Adipocyte (in vitro differentiated cells): ENCODE measurements at places on chromosomes 2 and 18.

DNA sequence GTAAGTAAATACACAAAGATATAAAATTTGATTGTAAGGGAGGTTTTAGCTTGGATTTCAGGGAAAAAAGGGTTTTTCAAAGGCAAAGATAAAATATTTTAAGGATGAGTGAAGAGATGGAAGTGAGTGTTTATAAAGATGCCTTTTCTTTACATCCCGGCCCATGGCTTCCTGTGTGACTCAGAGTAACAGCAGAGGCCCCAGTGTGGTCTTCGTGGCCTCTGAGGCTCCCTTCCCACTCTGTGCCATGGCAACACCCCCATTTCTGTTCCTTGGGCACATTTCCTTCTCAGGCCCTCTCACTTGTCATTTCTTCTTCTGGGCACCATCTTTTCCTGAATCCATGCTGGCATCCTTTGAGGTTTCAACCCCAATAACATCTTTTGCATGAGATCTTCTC lies 92.6 kb upstream of the TMEM18 start:
- no peak for DNase-seq

DNA sequence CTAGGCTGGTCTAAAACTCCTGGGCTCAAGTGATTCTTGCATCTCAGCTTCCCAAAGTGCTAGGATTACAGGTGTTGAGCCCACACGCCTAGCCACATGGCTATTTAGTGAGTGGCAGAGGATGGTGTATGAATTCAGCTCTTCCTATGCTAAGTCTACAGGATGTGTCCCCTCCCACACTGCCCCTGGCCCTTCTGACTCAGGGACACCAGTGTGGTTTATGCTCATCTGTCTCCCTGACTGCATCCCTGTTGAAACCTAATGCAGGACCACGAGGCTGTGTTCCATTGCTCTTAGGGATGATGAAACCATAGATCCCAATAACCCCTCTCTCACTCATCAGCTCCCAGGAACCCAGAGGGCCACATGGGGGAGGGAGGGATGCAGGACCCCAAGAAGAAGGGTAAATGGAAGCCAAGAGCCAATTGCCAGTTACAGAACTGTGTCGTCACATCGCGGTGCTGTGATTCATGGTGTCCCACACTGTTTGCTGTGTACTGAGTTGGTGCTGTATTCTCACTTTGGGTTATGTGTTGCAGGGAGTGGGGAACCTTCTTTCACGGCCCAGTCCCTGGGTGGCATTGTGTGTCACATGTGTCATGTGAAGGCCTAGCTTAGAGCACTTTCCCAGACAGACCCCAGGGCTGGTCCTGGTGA lies 102.9 kb upstream of the HAAO start:
- DNase-seq: no peak

- no peak for DNase-seq
These were observed 15.4 kb downstream of the CD8A start for GRCh38 chr2:86775338-86775737.

DNA sequence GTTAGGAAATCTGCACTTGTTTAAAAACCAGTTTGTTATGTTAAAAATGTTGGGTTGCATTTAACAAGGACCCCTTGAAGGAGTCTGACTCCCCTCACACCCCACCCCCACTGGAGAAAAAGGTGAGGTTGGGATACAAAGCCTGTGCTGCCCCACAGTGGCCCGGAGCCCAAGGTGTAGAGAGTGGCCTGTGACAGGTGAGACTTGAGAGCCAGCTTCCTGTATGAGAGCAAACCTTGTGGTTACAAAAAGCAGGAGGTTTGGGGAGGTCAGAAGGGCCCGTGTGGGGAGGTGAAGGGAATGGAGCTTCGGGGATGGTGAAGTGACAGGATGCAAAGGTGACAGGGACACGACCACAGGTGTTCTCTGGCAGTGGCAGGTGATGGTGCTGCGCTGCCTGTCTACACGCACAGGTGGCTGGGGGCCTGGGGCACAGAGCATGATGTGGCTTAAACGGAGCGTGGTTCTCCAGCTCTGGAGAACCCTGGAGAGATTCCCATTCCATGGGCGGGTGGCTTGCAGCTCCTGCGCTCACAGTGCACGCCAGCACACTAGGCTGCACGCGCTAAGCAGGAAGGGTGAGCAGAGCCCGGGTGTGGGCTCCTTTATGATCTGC lies 29.0 kb downstream of the IMPA2 start:
- no peak for DNase-seq

- no peak for DNase-seq
These were observed 59.7 kb downstream of the SCG2 start for GRCh38 chr2:223542501-223542900.

GRCh38 chr18:13548966-13549879 lies 177.1 kb downstream of the FAM210A start:
- no peak for DNase-seq

- no peak for DNase-seq
These were observed 177.6 kb upstream of the HDAC4 start for GRCh38 chr2:239578381-239578780.

DNA sequence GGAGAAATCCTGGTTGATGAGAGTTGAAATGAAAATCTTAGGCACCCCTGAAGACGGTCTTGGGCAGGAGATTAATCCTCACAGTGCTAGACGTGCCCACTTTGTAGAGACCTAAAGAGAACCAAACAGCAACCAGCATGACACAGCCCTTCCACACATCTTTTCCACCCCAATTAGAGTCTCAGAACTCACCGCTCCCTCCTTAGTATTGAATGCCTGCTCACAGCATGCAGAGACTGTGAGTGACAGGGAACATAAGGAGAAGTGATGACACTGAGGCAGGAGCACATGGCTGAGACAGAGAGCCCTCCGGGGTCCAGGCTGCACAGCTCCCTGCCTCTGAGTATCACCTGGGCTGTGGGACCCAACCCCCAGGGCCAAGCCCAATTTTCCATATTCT lies 367.6 kb downstream of the EIPR1 start:
- DNase-seq: no peak

GRCh38 chr2:241570961-241571581 lies 12.5 kb downstream of the BOK start:
- DNase-seq: no peak

GRCh38 chr18:916562-916961 lies 11.9 kb downstream of the ADCYAP1 start:
- DNase-seq: no peak

- peak; percentile 73 for DNase-seq
These were observed 18.1 kb upstream of the ROCK1 start for GRCh38 chr18:21129566-21130216.

GRCh38 chr2:9965119-9965822 lies 13.8 kb downstream of the GRHL1 start:
- DNase-seq: no peak

GRCh38 chr2:113762377-113763118 lies 6.1 kb upstream of the SLC35F5 start:
- DNase-seq: peak; percentile 87

DNA sequence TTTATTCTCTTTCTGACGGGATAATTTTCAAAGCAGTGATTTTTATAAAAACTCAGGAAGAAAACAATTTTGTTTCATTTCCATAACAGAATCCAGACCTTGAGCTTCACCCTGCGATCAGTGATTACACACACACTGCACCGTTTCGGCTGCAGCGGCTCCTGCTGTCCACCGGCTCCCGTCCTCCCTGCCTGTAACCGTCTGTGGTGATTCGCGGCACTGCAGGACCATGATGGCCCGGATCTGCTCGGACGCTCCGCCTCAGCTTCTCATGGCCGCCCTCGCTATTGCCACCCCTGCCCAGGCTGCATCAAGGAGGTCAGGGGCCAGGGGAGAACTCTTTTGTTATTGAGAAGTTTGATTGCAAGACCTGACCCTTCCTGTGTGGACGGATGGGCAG lies 246.1 kb downstream of the TWIST2 start:
- DNase-seq: no peak

- DNase-seq: peak; percentile 19
These were observed 26.4 kb downstream of the RTP5 start for GRCh38 chr2:241895712-241896641.

- DNase-seq: no peak
These were observed 4.7 kb upstream of the IL37 start for GRCh38 chr2:112906276-112906675.

GRCh38 chr18:48023334-48024008 lies 93.0 kb upstream of the SMAD2 start:
- peak; percentile 67 for DNase-seq

DNA sequence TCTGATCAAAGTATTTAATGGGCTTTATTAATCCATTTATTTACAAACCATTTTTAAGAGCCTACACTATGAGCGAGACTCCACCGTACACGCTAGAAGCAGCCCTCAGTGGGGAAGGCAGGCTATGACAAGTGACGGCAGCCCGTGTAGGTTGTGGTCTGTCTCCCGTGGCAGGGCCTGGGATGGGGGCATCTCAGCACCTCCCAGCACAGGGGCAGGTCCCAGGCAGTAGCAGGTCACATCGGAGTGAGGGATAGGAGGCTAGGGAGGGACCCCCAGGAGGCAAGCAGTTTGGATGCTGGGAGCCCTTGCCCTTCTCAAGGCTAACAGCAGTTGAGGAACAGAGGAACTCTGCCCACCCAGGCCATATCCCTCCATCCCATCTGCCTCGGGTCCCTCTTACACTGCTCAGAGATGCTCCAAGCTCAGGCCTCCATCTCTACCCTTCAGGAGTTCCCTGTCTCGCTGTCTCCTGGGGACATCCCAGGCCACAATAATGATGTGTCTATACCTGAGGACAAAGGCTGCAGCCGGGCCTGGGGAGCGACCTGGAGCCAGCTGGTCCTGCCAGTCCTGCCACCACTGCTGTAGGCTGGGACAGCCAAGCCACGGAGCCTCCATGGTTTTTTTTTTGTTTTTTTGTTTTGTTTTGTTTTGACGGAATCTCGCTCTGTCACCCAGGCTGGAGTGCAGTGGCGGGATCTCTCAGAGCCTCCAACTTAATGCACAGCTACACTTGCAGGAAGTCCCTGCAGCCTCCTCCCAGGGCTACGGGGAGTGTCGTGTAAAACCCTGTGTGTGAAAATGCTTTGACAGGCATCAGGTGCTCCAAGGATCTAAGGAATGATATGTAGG lies 92.0 kb downstream of the NDUFA10 start:
- DNase-seq: no peak
